Stimulated activated CD8-positive, alpha-beta memory T cell treated with anti-CD3 and anti-CD28 coated beads, Interleukin-7, amount 100 ng/mL, for 4 hours (primary cell): ENCODE measurements at places on chromosomes 12 and 14.

- no peak for DNase-seq
Observed at GRCh38 chr14:51595881-51596455, 55.7 kb upstream of the FRMD6 start.

- no peak for DNase-seq
Observed at GRCh38 chr12:26188641-26189040, 6.7 kb upstream of the SSPN start.

GRCh38 chr12:124906606-124907261 is 7.7 kb downstream of the UBC start:
- DNase-seq = peak; percentile 71

- DNase-seq = no peak
Observed at GRCh38 chr12:82852529-82852928, 165.8 kb downstream of the TMTC2 start.

- DNase-seq = no peak
Observed at GRCh38 chr12:65781681-65782269, 42.5 kb upstream of the HMGA2 start.

GRCh38 chr12:3727877-3728632 is 24.9 kb downstream of the CRACR2A start:
- DNase-seq = no peak
